ENCODE measurements at places on chromosomes 6 and 20.

GRCh38 chr6:150813319-150813992 is 52.0 kb upstream of the MTHFD1L start:
- ATAC-seq: peak; percentile 89

- no peak for ATAC-seq
Observed at GRCh38 chr6:79789896-79790295, 157.5 kb downstream of the ELOVL4 start.

DNA sequence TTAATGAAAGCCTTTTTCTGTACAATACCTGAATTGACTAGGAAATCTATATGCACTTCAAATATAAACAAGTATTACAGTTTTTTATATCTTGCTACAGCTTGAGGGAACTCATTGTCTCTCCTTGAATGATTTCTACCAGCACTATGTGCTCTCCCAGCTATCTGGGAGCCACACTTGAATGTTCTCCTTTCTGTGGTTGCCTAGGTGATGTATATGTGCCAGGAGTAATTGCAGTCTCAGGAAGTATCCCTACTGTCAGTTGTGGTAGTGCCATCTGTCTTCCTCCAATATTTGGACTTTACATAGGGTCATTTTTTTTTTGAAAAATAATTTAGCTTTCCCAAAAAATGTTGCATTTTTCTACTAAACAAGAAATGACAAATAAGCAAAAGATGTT is 288.0 kb upstream of the PLCB4 start:
- ATAC-seq: no peak

GRCh38 chr20:36434383-36434782 is 106.9 kb upstream of the MYL9 start:
- ATAC-seq: peak; percentile 59

All from stimulated activated memory B cell treated with anti-CD40 and anti-IgM and Interleukin-4, amounts not matched to agents 10 μg/mL and 1 μg/mL and 100 μg/mL, for 72 hours (primary cell).